Esophagus squamous epithelium (tissue), 5 donors: ENCODE measurements at places on chromosomes 11 and 22.

GRCh38 chr11:66068923-66069714 lies 953 bp upstream of the PACS1 start:
- DNase-seq = no peak

DNA sequence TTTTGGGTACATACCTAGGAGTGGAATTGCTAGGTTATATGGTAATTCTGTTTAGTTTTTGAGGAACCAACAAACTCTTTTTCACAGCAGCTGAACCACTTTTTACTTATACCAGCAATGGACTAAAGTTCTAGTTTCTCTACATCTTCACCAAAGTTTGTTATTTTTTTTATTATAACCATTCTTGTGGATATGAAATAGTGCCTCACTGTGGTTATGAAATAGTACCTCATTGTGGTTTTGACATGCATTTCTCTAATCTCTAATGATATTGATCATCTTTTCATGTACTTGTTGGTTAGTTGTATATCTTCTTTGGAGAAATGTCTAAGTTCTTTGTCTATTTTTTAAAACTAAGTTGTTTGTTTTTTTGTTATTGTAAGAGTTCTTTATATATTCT lies 27.2 kb downstream of the STIM1 start:
- DNase-seq = no peak

DNA sequence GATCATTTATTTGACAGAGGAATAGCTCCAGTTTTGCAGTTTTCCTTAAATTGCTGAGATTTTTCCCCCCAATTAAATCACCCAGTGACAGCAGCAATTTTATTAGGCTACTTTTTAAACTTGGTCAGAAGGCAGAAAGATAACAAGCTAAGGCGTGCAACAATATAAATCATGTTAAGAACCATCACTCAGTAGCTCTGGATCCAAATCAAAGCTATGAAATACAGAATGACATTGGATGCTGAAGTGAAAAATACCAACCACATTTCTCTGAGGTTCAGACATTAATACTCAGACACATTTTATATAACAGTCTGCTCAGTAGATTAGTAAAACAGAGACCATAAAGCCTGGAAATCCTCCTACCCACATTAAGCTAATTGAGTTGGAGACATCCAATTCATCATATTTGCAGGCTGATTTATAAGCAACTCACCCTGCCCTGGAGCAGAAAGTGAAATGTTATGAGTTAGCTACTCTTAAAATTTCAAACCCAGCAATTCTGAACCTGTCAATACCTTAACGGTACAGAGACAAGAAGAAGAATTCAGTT lies 1108.4 kb downstream of the DLG2 start:
- no peak for DNase-seq

GRCh38 chr11:66454828-66455227 lies 11.9 kb upstream of the PELI3 start:
- no peak for DNase-seq

GRCh38 chr22:40472051-40472450 lies 101.7 kb downstream of the SGSM3 start:
- no peak for DNase-seq

GRCh38 chr22:49446145-49446758 lies 381.4 kb downstream of the BRD1 start:
- DNase-seq = no peak

GRCh38 chr11:72573855-72574445 lies 100.3 kb downstream of the PDE2A start:
- no peak for DNase-seq
